Hindlimb muscle (tissue), 1 donor: ENCODE measurements at places on chromosomes 3 and 15.

DNA sequence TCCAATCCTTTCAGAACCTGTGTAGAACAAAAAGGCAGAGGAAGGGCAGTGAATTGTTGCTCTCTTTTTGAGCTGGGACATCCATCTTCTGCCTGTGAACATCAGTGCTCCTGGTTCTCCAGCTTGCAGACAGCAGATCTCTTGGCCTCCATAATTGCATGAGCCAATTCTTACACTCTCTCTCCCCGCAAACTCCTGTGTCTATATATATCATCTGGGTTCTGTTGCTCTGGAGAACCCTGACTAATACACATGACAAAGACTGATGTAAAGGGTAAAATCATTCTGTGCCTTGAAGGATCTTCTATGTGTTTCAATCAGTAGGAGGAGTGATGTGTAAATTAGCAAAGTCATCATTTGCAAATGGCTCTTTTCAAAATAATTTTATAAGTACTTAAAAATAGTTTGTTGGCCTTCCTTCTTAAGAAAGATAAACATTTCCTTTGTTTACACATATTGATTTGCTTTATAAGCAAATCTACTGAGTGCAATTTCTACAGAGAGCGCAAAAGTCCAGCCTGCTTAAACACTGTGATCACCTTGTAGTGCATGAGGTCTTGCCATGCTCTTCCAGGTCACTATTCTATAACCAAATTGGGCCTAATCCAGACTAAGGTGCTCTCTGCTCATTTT lies 154.9 kb upstream of the ANKRD28 start:
- DNase-seq: no peak

DNA sequence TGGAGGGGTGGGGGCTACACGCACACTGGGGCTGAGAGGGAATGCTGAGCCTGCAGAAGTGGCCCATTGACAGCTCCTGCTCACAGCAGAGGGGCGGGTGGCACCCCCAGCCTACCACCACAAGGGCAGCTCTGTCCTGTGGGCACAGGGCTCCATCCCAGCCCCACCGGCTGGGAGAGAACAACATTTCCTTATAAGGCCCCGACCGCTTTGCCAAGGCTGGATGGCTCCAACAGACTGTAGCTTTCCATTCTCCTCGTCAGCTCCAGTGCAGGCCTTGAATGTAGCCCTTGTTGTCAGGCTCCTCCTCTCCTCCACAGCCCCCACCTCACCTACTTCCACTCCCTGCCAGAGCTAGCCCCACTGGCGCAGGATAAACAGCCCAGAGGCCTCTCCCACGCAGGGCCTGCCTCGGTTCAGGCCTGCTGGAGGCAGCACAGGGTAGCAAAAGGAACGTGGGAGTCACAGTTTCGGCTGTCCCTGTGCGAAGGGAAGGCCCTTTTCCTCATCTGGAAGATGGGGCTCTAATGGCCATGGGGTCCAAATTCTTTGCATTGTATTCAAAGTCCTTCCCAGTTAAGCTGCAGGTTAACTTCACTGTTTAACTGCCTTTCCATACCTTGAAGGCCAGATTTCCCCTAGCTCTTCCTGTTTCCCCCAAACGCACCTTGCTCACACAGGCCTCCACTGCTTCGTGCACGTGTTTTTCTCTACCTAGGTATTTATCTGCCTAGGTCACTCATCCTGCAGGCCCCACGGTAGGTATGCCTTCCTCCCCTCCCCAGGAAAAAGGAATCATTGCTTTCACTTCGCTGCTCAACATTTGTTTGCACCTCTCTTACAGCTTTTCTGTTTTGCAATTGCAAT lies 101.6 kb upstream of the LPP start:
- peak; percentile 55 for DNase-seq

DNA sequence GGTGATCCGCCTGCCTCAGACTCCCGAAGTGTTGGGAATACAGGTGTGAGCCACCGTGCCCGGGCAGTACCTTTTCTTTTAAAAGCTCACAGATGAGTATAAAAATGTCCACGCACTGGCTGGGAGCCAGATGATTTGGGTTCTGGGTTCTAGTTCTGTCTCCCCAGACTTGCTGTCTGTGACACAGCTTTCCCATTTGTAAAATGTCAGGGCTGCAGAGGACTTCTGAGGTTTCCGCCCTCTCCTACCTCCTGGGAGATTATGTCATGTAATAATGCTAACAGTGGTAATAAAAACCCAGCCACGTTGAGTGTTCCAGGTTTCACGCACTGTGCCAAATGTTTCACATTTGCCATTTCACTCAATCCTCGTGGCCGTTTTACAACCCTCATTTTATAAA lies 1.3 kb upstream of the PPP4R2 start:
- DNase-seq: peak; percentile 36

- DNase-seq: no peak
Observed at GRCh38 chr3:128504533-128504915, 11.5 kb upstream of the GATA2 start.

DNA sequence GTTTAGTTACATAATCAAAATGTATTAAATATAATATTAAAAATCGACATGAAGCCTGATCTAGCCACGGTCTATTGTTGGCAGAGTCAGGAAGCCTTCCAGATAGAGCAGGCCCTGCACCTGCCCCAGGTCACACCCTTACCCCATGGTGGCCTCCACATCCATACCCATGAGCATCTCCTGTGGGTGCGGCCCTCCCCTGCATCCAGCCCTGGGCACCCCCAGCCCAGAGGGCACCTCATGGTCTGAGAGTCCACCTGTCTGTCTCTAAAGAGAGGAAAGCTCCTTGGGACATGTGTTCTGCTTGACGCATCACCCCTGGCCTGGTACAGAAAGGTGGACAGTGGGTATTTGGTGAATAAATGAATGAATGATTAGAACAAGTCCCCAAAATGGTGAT lies 37.2 kb upstream of the CSPG4 start:
- DNase-seq: no peak

GRCh38 chr3:151301787-151302186 lies 14.8 kb downstream of the GPR87 start:
- no peak for DNase-seq

GRCh38 chr3:184662187-184662586 lies 49.7 kb downstream of the MAGEF1 start:
- no peak for DNase-seq

- DNase-seq: no peak
Observed at GRCh38 chr15:58433597-58434333, 2.0 kb downstream of the LIPC start.

DNA sequence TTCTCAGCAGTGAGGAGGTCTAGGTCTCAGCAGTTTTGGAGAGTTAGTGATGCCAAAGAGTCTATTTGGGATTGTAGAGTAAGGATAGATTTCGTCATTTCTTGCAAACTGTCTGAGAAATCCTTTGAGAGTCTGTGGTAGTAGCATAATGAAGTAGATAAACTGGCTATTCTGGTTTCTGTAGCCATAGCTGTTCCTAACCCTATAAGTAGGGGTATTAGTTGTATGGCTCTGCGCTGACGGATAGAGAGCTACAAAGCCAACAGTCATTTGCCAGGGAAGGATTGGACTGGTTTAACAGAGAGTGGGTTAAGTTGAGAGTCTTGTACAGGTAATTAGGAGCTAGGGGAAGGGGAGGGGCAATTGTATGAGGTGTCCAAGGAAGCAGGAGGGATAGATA lies 50.6 kb downstream of the KLHDC8B start:
- no peak for DNase-seq

- DNase-seq: no peak
Observed at GRCh38 chr3:196778755-196779154, 39.1 kb downstream of the PAK2 start.

DNA sequence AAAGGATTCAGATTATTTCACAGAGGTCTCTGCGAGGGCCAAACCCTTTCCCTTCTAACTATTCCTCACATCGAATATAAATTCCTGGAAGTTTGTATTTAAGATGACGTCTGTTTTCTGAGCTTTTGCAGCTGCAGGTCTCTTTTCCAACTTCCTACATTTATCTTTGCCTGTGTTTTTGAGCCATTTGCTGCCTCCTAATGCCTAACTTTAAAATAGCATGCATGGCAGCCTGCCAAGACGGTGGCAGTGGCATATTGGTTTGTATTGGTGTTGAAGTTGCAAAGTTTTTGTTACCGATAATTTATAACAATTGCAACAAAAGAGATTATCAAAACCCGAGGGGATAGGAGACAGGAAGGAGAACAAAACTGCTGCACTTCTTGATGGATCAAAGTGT lies 187.1 kb upstream of the DNAJC19 start:
- peak; percentile 13 for DNase-seq

GRCh38 chr3:32180141-32180784 lies 58.2 kb upstream of the CMTM8 start:
- no peak for DNase-seq

GRCh38 chr3:46935168-46935858 lies 41.2 kb downstream of the CCDC12 start:
- peak; percentile 41 for DNase-seq

- no peak for DNase-seq
Observed at GRCh38 chr3:144760831-144761230, 789.2 kb downstream of the DIPK2A start.

DNA sequence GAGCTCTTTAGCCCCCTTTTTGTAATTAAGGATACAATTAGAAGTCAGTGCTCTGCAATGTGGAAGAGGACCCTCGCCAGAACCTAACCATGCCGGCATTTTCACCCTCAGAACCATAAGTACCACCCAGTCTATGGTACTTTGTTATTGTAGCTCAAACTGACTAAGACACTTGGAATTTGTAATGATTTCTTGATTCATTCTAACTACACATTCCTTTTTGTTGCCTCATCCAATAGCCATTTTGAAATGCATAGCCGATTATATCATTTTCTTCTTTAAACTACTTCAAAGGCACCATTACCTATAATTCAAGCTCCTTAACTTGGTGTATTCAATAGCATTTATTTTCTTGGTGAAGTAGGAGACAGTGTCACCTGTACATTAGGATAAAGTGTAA lies 61.4 kb downstream of the GLB1 start:
- no peak for DNase-seq

DNA sequence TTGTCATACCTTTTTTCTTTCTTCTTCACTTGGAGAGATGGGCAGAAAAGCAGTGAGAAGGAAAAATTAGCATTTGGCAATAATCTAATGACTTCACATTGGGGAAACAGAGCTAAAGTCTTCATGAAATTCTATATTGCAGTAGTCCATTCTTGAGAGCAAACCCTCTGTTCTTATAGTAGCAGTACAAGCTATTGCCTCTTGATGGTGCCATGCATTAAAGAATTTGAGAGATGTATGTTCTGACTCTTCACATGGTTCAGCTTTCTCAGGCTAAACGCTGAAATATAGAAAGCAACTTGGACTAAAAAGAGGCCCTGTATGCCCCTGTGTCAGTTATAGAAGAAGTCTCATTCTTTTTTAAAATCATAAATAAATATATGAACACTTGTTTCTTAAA lies 36.0 kb downstream of the PHLDB2 start:
- DNase-seq: no peak

- no peak for DNase-seq
Observed at GRCh38 chr15:40984406-40984805, 31.1 kb downstream of the CHAC1 start.

DNA sequence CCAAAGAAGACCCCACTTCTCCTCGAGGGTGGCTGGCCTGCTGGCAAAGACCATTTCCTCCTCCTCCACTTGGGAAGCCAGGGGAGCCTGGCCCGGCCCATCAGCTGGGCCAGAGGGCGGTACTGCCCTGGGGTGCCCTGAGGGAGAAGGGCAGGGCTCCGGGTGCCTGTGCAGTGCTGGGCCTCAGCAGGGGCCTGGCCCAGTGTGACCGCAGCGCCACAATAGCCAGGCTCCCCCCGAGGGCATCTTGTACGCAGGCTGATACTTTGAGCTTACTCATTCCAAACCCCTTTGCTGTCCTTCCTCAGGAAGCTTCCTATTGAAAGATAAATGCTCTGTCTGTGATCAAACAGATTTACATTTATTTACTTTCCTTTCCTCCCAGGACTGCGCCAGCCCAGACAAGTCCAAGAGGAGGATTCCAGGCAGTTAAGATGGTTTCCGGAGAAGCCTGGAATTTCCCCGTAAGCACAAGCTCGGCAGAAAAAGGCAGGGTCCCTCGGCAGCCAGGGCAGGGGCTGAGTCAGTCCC lies 240.1 kb downstream of the XXYLT1 start:
- DNase-seq: no peak

- DNase-seq: no peak
Observed at GRCh38 chr3:24522146-24522579, 27.5 kb upstream of the THRB start.

DNA sequence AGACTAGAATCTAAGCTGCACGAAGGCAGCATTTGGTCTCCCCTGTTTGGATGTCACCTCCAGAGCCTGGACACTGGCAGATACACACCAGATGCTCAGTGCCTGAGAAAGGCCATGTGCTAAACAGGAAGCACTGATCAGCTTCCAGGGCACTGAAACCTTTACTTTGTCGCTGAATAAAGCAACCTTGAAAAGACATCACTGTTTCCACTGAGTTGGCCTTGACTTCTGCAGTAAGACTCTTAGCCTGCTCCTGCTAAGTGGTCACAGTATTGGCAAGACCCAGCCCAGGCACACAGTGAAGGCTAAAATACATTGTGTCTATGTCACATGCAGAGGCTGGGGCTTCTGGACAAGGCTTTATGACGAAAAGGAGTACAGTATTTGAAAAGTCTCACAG lies 104.3 kb upstream of the ICE2 start:
- DNase-seq: no peak

- DNase-seq: peak; percentile 32
Observed at GRCh38 chr3:156307704-156308103, 187.3 kb downstream of the KCNAB1 start.

- DNase-seq: no peak
Observed at GRCh38 chr15:38631119-38632075, 66.8 kb upstream of the RASGRP1 start.

- DNase-seq: no peak
Observed at GRCh38 chr3:184332370-184333090, 4.9 kb upstream of the FAM131A start.

DNA sequence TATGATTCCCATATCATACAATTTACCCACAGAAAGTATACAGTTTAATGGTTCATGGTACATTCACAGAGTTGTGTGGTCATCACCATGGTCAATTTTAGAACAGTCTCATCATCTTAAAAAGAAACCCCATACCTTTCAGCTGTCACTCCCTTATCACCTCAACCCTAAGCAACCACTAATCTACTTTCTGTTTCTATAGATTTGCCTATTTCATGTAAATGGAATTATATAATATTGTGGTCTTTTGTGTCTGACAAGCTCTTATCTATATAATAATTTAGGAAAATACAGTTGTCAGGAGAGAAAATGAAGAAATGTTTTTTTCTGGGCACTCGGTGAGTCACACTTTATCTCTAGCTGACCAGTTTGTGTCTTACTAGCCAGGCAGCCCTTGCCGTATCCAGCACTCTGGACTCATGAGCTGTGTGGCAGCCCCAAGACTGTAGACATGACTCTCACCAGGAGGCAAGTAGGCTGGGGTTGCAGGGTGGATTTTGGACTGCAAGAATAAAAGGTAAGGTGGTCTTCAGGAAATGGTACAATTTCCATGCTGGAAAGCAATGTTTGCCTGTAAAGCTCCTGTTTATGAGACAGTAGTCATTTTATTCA lies 234.6 kb downstream of the THRB start:
- DNase-seq: no peak

DNA sequence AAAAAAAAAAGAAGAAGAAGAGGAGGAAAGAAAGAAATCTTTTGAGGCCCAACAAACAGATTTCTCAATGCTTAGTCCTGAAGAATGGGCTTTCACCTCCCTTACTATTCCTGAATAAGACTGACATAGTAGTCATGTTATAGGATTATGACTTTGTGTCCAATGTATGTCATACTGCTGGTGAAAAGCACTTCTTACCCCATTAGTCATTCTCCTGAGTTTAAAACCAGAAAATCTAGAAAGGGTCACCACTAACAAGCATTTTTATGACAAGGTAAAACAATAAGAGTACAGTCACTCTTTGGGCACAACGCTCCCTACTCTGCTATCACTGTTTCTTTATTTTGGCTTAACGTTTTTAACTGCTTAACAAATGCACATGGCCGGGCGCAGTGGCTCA lies 88.2 kb downstream of the IGSF11 start:
- no peak for DNase-seq

- DNase-seq: no peak
Observed at GRCh38 chr3:58109752-58110151, 101.0 kb downstream of the DNASE1L3 start.
